ENCODE measurements at places on chromosomes 11 and 22.

DNA sequence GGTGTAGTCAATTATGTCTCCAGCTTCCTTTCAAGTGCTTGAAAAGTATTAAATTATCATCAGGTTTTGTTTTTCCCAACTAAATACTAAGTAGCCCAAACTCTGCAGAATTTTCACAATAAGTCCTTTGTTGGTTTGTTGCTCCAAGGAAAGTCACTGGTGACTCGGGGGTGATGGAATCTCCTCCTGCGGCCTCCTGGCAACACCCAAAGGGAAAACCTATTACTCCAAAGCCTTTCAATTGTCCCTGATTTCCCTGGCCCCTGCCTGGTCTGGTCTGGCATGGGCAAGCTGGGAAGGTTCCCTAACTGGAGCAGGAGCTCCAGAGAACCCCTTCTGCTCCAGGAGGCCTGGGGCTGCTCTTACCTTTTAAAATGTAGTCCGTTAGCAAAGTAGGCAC lies 47.9 kb downstream of the FEZ1 start:
- H3K27ac ChIP-seq, result no peak overlapping the region
- H3K27me3 ChIP-seq, result no peaks in the 10 kb centered on the region
- H3K4me3 ChIP-seq, result no peak overlapping the region
- no peaks in the 10 kb centered on the region for H3K36me3 ChIP-seq

GRCh38 chr22:24894220-24894975 lies 52.1 kb downstream of the LHFPL7 start:
- DNase-seq, result peak; percentile 94
- no peaks in the 10 kb centered on the region for H3K27me3 ChIP-seq
- peak overlapping the region; percentile 57 for H3K27ac ChIP-seq
- peaks cover 10% of the 10 kb centered on the region for H3K4me1 ChIP-seq

DNA sequence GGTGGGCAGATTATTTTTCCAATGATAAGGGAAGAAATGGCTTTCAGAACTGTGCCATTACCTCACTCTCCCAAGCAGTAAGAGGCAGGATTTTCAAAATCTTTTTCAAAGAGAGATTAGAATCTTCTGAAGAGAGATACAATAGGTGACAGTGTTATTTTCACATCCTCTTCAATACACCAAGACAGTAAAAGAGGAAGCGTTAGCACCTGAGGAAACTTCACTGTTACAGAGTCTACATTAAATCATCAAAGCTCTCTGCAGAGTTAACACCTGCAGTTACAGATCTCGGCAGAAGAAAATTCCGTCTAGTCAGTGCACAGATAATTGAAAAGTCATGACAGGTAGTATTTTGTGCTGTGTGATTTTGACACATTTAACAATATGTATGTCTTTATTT lies 144.9 kb downstream of the PGR start:
- DNase-seq, result no peak
- no peaks in the 10 kb centered on the region for H3K27me3 ChIP-seq
- no peak overlapping the region for H3K4me3 ChIP-seq
- no peaks in the 10 kb centered on the region for H3K4me1 ChIP-seq
- H3K36me3 ChIP-seq, result no peaks in the 10 kb centered on the region
- no peak overlapping the region for H3K27ac ChIP-seq

DNA sequence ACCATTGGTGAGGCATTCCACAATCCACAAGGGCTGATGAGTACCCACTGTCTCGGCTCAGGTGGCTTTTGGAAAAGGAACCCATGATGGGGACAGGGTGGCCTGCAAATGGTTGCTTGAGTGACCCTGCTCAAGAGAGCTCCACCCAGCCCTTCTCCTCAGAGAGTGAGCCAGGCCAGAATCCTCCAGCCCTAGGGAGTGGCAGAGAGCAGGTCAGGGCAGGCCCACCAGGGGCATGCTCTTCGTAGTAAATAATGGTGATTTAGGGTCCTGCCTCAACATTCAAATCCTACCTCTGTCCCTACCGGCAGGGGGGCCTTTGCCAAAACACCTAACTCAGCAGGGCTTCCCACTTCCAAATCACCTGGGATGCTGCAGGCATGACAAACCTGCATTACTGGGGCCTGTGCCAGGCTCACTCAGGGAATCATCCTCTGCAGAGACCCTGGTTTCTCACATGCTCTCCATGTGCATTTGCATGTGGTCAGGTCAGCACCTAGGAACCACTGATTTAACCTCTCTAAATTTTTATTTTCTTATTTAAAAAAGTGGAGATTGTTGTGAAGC lies 17.3 kb upstream of the TP53I11 start:
- H3K27ac ChIP-seq, result no peak overlapping the region
- H3K4me1 ChIP-seq, result no peaks in the 10 kb centered on the region
- no peaks in the 10 kb centered on the region for H3K27me3 ChIP-seq
- DNase-seq, result no peak
- no peak overlapping the region for H3K4me3 ChIP-seq
- no peaks in the 10 kb centered on the region for H3K36me3 ChIP-seq

GRCh38 chr22:50710221-50710620 lies 27.8 kb upstream of the ACR start:
- H3K4me1 ChIP-seq, result no peaks in the 10 kb centered on the region
- no peaks in the 10 kb centered on the region for H3K36me3 ChIP-seq
- H3K27ac ChIP-seq, result no peak overlapping the region

DNA sequence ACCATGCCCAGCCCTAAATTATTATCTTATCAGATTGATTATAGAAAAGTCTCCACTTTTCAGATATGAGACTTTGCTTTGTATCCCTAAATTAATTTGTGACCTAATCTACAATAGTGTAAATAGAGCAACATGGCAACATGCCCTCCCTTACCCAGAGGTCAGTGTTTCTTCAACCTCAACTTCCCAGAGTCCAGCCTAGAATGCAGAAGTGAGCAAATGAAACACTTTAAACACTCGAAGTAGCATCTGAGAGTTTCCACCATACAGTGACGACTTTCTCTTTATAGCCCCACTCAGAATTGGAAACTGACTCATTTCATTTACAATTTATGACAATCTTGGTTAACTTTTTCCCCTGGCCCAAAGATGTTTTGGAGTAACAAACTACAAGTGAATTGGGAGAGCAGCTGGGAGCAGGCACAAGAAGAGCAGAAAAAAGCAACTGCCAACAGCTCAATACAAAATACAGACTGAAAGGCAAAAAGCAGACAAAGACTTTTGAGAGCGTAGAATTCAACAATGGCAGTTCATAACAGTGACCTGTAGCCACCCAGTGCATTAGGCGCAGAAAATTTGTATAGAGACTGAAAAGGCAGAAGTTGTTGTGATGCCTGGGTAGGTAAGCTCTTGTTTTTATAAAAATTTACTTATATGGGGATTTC lies 10.1 kb upstream of the BLID start:
- H3K4me3 ChIP-seq, result no peak overlapping the region
- no peaks in the 10 kb centered on the region for H3K36me3 ChIP-seq
- DNase-seq, result no peak
- no peak overlapping the region for H3K27ac ChIP-seq
- H3K4me1 ChIP-seq, result peaks cover 12% of the 10 kb centered on the region
- no peaks in the 10 kb centered on the region for H3K27me3 ChIP-seq

Data from vagina (tissue), 2 donors.